Fibroblast of lung (primary cell): ENCODE measurements at places on chromosomes 3 and 15.
A peak's percentile ranks its signal among the peaks of the same experiment; 100 is the strongest.

GRCh38 chr15:68551296-68551635 lies 27.5 kb upstream of the CORO2B start:
- no peak for DNase-seq

- no peak for DNase-seq
Observed at GRCh38 chr15:47887241-47887800, 170.0 kb downstream of the SEMA6D start.

- DNase-seq = peak; percentile 54
Observed at GRCh38 chr3:12138044-12138443, 20.7 kb downstream of the TIMP4 start.

DNA sequence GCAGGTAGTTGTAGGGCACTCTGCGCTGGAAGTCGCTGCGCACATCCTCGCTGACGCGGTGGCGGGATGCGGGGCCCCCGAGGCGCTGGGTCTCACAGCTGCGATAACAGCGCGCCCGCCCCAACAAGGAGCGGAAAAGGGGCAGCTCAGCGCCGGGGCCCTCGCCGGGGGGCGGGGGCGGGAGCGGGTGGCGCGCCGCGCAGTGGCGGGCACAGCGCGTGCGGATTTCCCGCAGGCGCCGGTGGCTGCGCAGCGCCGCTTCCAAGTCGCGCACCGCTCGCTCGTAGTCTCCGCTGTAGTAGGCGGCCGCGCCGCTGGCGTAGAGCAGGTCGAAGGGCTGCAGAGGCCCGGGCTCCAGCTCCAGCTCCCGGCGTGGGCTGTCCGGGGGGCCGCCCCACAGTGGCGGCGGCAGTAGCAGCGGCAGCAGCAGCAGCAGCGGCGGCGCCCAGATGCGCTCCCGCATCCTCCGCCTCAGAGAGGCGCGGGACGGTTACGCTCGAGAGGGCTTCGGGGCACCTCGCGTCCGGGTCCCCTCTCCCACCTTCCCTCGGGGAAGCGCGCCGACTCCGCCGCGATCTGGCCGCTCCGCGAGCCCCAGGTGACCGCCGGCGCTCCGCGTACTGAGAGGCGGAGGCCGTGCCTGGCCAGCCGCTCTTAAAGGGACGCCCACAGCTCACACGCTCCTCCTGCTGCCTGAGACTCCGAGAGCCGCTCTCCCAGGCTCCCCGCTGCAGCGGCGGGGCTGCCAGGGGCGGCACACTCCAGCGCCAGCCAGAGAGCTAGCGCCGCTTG lies at the start of gene P3H2:
P3H2 (minus strand) TSS at position 629 of the 792 bp plus-strand sequence; CDS start at position 463, 166 bp downstream.
- DNase-seq = peak; percentile 92

GRCh38 chr15:83164771-83165404 lies 42.7 kb downstream of the HDGFL3 start:
- peak; percentile 14 for DNase-seq

DNA sequence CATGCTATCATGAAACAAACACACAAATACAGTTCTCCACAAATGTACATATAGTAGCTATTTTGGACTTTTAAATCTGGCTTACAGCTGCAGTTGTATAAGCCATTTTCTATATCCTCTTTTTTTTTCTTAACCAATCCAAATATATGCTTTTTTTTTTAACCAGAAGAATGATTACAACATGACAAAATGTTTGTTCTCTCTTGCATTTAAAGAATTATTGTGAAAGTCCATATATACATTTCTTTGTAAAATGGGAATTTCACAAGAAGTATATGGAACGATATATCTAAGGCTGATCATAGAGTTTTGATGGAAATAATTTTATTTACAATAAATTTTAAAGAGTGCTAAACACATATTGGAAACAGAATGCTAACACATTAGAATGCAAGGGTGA lies 95.6 kb downstream of the CD200R1L start:
- DNase-seq = no peak

DNA sequence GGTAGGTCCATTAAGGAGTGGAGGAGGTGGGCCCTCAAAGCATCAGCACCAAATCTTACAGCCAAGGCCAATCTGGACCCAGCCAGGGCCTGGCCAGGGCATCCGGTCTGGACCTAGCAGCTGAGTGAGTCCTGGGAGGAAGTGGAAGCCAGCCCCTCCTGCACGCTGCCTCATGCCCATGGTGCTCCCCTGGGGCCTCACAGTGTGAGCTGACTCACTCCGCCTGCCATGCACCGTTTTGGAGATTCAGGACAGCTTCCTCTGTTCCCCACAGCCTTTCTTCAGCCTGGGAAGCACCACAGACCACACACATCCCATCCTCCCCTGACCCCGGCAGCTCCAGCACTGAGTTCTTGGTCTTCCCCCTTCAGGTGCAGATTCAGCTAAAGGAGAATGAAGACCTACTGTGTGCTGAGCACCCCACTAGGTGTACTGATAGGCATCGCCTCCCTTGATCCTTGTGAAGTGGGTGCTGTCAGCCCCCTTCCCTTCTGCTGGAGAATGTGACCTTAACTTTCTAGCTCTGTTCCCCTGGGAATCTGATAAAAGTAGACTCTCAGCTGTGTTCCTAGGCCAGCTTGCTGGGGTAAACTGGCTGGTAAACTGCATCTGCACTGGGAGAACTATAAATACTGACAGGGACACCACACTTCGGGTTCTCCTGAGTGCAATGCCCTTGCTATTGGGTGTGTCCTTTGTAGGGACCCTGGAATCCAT lies 36.8 kb upstream of the SEC13 start:
- DNase-seq = peak; percentile 93

DNA sequence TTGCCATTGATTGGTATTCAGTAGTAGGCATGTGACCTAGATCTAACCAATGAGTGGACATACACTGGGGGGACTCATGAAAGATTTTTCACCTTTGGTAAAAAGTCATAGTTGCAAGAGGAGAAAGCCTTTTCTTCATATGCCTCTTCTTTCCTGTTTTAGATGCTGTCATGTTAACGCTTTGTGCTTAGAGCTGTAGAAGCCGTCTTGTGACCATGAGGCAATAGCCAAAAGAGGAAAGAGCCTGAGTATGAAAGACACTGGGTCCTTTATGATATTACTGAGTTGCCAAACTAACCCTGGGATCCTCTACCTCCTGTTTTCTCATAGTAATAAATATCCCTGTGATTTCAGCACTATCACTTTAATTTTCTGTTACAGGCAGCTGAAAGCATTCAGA lies 396.0 kb downstream of the FHIT start:
- no peak for DNase-seq

DNA sequence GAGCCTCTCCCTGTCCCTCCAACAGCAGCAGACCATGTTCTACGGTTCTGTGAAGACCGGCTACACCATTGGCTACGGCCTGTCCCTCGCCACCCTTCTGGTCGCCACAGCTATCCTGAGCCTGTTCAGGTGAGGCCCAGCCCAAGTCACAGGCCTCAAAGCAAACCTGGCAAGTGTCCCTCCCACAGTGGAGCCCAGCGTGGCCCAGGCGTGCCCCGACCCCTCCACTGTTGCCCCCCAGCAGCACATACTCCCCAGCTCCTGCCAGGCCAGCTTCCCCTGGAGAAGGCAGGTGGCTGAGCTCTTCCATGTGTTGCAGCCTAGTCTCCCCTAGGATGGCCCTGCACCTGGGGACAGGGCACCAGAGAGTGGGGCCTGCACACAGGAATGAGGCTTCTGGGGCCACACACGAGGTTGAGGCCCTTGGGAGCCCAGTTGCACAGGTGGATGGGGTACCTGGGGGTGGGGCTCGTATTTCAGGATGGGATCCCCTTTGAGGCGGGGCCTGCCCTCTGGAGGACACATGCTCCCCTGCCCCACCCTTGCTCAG lies 25.0 kb downstream of the VIPR1 start:
- DNase-seq = no peak

GRCh38 chr15:60763688-60764087 lies 284.7 kb upstream of the ICE2 start:
- DNase-seq = no peak

DNA sequence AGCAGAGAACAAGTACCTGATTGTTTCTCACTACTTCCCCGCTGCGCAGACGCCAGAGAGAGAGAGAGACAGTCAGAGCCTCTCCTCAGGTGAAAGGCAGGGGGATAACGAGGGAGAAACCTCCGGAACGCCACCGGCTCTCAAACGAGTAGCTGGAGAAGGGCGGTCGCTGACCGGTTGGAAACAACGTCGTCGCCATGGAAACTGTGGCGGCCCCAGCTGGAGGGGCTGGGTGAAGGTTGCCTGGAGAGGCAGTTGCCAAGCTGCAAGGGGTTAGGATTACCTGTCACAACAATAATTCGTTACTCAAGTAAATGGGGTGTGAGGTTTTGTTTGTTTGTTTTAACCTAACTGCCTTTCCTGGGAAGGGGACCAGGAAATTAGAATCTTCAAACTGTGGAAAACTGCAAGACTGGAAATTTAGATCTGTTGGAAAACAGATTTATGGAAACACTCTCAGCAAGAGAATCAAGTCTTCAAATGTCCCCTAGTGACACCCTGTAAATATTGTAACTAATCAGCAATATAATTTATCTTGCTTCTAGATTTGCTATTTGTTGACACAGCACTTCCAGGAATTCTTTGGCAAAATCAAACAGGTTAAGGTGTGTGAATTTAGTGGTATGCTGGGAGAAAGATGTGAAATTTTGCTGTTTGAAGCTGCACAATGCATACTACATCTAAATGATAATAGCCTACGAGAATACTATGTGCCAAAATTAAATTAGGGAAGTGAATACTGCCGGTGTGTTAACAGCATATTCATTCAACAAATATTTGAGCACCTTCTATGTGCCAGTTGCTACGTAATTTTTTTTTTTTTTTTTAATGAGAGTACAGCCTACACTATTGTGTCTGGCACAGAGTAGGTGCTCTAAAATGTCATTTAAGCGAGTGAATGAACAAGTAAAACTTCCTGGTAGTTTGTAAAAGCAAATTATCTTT lies at the start of gene DNAH12:
DNAH12 (minus strand) TSS at position 164 of the 945 bp plus-strand sequence. CDS start 1,474 bp downstream, outside the sequence.
- peak; percentile 33 for DNase-seq

GRCh38 chr3:17182166-17182565 lies 297.4 kb downstream of the PLCL2 start:
- peak; percentile 13 for DNase-seq

DNA sequence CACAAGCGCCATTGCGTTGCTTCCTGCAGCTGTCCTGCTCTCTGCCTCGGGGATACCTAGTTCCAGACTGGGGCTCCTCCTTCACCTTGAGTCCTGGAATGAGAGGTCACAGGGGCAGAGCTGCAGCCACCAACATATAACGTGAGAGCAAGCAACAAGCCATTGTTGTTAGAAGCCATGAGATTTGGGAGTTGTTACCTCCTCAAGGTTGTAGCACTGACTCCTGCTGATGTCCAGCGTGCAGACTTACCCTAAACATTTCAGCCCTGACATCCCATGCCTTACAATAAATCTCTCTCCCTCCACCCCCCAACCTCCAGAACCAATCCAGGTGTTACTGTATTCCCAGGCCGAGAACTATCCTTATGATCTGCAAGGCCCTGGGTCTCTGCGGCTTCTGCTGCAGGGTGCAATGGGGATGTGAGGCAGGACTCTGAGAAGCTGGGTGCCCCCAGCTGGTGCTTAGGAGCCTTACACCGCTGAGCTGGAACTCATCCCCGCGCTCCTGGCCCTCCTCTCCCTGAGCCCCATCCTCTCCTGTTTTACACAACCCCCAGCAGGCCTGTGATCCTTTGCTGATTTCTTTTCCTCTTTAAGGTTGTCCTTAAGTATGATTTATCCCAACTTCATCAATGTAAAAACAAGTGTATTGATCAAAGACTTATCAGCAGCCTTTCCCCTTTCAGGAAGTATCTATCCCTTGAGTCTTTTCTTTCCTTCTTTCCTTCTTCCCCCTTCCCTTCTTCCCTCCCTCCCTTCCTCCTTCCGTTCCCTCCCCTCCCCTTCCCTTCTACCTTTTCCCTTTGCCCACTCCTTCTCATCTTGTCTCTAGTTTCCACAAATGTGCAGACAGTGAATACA lies 84.2 kb upstream of the ABHD2 start:
- peak; percentile 59 for DNase-seq

- DNase-seq = peak; percentile 5
Observed at GRCh38 chr3:189389346-189389745, 217.6 kb downstream of the TPRG1 start.

- DNase-seq = peak; percentile 84
Observed at GRCh38 chr3:21752749-21753347, 1.8 kb upstream of the ZNF385D start.

DNA sequence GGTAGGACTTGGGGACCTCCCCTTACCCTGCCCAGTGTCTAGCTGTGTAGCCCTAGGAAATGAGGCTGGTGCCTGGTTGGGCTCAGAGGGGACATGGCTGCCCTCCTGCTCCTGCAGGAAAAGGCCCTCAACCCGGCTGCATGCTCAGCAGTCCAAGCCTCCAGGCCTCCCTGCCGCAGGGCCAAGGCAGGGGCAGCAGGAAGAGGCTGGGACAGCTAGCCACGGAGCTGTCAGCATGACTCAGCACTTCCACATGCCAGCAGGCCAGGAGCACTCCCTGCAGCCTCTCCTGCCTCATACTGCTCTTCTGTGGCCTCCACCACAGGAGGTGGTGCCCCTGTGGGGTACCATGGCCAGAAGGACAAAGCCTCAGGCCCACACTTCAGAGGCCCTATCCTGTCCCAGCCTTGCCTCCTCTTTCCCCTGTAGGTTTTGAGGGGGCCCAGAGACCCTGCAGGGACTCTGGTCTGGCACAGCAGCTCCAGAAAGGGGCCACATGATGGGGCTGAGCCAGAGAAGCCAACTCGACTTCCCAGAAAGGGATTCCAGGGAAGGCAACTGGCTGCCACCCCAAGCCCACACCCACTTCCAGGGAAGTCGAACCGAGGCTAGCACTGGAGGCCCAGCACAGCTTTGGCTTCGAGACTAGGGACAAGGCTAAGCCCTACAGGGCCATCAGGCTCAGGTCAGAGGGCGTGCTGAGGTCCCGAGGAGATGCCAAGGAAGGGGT lies 19.5 kb downstream of the TKT start:
- peak; percentile 89 for DNase-seq

GRCh38 chr3:18245721-18246120 lies 179.4 kb downstream of the SATB1 start:
- DNase-seq = no peak

- DNase-seq = peak; percentile 34
Observed at GRCh38 chr15:67906382-67906781, 66.5 kb upstream of the RNU6-1 start.

- DNase-seq = no peak
Observed at GRCh38 chr3:115693868-115694267, 70.6 kb downstream of the GAP43 start.

GRCh38 chr15:100570275-100570674 lies 31.7 kb downstream of the LINS1 start:
- DNase-seq = no peak

- no peak for DNase-seq
Observed at GRCh38 chr3:1552831-1553230, 460.0 kb downstream of the CNTN6 start.

DNA sequence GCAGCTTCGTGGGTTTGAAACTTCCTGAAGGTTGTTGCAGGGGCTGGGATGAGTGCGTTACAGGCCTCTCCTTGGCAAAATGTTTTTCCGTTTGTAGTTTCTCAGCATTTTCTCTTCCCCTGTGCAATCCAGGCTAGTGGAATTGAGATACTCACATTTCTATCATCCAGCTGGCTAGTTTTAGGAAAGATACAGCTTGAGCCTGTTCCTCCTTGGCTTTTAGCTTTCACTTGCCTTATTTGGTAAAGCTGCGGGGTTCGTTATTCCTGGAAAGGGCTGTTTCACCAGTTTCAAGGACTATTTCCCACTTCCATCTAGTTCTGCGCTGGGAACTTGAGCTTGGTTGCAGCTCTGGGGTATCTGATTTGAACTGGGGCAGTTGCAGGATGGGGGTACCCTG lies 90.3 kb downstream of the ITPR1 start:
- peak; percentile 86 for DNase-seq

- DNase-seq = no peak
Observed at GRCh38 chr15:84811151-84811550, 6.0 kb upstream of the ALPK3 start.
